Activated naive CD4-positive, alpha-beta T cell (primary cell): ENCODE measurements at places on chromosomes 12 and 14.

- no peak for DNase-seq
These were observed 69.3 kb downstream of the COCH start for GRCh38 chr14:30943694-30944093.

GRCh38 chr14:101595887-101596721, 34.8 kb downstream of the DIO3 start:
- no peak for DNase-seq

DNA sequence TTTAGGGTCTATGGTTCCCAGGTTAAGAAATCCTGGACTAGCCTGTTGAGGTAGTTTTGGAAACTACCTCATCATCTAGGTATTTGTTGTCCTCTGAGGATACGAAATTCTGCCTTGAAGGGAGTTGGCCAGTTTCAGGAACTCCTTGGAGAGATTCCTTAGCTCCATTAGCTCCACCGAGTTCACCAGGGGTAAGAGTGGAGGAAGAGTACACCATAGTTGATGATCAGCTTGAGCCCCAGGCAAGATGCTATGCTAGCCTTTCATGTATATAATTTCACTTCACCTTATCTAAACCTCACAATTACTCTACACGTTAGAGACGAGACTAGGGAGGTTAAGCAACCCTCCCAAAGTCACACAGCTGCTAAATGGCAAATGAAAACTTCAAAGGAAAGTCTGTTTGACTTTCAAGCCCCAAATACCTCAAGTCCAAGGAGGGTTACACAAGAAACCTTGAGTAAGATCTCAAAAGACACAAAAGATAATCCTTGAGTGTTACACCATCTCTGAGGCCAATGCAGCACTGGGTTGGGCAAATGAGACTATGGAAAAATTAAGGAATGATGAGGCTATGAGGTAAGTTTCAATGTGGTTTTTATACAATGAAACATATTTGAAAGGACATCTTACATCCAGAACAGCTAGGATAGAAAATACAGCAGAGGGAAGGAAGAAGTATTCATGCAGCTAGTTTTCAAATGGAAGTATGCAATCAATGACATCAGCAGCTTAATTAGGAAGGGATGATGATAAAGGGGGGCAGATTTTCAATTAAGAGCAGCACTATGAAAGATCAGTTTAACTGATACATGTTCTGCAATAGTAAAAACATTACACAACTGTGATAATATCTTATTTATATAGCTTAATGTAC, 97.2 kb upstream of the KRAS start:
- no peak for DNase-seq

DNA sequence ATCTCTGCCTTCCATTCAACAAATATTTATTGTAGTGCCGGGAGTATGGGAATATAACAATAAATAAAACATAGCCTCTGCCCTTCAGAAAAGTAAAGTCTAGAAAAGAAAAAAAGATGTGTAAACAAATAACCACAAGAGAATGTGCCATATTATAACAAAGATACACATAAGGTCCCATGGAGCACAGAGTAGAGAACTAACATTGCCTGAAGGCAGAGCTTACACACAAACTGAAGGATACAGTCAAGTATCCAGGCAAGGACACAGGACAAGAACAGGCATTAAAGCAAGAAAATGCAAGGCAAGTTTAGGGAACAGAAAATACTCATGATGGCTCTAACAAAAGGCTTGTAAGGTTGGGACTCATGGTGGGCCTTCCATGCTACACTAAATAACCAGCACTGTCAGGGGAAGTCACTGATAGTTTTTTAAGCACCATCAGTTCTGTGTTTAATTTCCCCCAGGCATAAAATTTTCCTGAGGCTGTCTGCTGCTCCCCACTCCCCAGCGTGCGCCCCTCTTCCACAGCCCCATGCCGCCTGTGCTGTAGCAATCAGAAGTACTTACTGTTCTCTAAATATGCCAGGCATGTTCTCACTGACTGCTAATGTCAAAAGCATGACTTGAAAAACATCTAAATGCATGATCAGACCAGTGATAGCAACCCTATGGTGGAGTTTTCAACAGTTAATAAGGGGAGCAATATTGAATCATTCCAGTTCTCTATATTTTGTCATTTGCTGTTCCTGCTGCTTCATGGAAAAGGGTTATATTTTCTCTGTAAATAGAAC, 77.8 kb downstream of the ANKS1B start:
- DNase-seq: no peak

DNA sequence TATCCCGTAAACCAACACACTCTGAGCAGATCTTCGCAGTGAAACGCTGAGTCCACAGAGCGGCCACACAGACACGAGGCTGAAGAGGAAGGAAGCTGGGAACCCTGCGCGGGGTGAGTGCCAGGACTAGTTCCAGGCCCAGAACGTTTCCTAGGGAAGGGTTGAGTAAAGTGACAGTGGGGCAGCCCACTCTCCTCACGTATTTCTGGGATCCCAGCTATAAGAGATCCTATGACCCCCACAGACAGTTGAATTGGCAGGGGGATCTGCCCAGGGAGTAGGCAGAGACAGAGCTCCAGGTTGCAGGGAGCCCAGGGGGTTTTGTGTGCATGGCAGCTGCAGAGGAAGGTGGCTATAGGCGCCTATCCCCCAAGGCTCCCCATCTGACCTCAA, 51.1 kb downstream of the GTF2A1 start:
- DNase-seq: no peak

- DNase-seq: no peak
These were observed 41.0 kb upstream of the KCNJ8 start for GRCh38 chr12:21815306-21816062.

DNA sequence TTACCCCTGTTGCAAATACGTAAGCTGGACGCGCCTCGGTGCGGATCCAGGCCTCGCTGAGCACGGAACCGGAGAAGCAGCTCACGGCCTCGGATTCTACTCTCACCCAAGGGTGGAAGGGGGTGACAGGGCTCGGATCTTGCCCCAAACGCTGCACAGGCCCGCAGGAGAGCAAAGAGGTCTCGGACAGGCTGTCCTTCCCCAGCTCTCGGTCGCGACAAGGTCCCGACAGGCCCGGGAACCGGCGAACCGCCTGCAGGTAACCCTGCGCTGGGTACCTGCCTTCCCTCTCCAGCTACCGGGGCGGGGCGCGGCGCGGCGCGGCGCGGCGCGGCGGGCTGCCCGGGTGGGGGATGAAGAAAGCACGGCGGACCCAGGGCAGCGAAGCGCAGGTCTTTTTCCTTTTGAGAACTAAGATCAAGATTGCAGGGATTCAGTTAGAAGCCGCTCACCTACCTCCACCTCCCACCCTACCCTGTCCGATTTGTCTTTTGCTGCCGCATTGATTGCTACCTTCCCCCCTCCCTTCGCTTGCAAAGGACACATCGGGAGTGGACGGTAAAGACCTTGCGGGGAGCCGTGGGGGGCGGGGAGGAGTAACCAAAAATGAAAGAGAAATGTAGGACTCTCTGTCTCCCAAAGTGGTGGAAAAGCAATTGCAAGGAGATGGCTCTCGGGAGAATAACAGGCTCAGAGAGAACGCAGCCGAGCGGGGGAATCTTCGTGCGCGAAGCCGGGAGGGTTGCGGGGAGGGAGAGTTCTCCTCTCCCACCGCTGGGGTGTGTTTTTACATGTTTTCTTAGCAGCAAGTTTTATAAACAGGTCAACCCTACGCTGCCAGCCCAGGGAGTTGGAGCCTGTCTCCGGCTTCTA, 8.4 kb upstream of the TBX3 start:
- no peak for DNase-seq

DNA sequence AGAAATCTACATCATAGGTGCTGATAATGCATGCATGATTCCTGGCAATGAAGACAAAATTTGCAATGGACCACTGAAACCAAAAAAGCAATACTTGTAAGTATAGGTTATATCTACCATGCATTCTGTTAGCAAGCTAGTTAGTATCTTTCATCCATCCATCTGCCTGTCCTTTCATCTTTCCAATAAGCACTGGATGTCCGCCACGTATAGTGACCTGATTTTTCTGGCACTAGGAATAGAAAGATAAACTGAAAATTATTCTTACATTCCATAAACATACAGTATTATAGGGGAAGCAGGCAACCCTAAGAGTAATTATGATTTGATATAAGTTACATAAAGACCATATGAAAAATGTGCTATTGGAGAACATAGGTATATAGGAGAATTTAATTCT, 87.2 kb upstream of the MYF6 start:
- no peak for DNase-seq

- no peak for DNase-seq
These were observed 102.3 kb downstream of the CALM1 start for GRCh38 chr14:90499121-90499520.

GRCh38 chr14:43145361-43145760, 1361.7 kb downstream of the FSCB start:
- DNase-seq: no peak

DNA sequence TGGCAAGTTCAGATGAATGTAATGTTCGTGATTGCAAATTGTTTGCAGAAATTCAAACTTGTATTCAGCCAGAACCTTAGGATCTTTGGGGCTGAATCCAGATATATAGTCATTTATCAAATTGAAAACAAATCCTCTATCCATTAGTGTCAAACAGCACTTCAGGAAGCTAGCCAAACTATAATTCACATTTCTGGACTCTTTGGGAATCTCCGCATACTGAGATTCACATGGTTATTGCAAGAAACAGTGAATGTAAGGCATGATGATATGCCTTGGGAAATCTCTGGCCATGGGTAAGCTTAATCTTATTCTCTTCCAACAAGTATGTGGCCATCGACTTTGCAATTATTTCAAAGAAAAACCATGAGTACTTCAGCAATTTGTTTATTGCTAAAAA, 98.5 kb downstream of the KLHL28 start:
- DNase-seq: no peak

- DNase-seq: no peak
These were observed 338.8 kb downstream of the DPF3 start for GRCh38 chr14:72554994-72555608.

DNA sequence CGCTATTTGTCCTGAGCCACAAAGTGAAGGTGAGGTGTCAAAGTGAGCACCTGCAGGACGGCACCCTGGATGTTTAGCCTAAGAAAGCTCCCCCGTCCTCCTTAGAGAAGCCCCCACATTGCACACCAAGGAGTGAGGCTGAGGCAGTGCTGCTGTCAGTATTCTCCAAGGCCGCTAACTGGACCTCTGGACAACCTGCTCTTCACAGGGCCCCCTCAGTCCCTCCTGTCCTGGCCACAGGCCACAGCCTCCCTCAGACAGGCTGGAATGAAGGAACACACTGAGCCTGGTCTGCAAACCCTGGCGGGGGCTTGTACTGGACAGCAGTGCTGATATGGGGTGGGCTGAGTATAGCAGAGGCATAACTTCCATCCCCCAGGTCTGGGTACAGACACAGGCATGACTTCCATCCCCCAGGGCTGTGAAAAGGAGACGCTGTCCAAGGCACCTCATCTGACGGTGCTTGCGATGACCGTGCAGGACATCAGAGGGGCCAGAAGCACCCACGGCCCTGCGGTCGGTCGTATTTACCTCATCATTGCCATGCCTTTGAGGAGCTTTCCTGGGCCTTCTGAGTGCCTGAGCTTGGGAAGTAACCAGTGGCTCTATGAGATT, 82.4 kb upstream of the DIO3 start:
- no peak for DNase-seq

GRCh38 chr12:31118347-31119191, 44.9 kb downstream of the DDX11 start:
- no peak for DNase-seq

DNA sequence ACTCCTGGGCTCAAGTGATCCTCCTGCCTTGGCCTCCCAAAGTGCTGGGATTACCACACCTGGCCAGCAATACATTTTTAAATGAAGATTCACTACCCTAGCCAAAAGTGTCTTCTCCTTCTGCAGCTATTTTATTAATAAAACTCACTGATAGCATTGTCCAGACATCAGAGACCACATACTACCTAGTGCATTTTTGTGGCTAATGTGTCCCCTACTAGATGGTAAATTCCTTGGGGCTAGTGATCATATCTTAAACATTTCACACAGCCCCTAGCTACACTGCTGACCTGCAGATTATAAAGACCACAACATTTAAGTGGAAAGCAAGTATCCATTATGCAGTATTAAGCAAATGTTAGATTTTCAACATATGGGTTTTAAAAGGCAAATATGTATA, 17.0 kb downstream of the DTD2 start:
- DNase-seq: no peak

- no peak for DNase-seq
These were observed 213.1 kb upstream of the RTL1 start for GRCh38 chr14:101116486-101117130.

DNA sequence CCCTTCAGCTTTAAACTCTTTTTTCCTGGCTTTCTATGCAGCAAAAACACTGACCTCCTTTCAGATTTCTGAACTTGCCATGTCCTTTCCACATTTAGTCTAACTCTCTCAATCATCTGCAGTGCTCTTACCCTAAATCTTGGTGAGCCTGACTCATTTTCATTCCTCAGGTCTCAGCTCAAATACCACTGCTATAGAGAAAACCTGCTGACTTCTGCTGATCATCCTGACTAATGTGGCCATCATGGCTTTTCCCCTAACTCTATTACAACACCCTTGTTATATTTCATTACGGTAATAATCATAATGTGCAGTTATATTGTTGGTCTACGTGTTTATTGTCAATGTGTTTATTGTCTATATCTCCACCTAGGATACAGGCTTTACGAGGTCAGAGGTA, 207.3 kb upstream of the OR4E1 start:
- no peak for DNase-seq

DNA sequence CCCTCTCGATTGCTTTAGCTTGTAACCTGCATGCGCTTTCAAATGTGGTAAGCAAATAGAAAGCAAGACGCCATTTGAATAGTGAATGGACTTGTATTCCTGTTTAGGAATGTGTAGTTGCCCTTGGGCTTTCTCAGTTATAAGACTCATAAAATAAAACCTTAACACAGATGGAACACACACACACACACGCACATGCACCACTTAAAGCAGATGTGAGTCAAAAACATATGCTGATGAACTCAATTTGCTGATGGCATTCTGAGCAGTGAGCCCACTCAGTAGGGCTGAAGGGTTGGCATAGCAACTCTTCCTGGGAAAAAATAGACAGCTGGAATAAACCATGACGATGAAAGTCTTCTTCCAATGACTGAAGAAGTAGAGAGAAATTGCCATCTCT, 360.5 kb downstream of the APAF1 start:
- DNase-seq: no peak

GRCh38 chr12:116950628-116951325, 40.0 kb downstream of the FBXW8 start:
- no peak for DNase-seq
